ENCODE measurements at places on chromosomes 4 and X.

- no peak for DNase-seq
These were observed 17.7 kb upstream of the STX18 start for GRCh38 chr4:4559596-4559995.

DNA sequence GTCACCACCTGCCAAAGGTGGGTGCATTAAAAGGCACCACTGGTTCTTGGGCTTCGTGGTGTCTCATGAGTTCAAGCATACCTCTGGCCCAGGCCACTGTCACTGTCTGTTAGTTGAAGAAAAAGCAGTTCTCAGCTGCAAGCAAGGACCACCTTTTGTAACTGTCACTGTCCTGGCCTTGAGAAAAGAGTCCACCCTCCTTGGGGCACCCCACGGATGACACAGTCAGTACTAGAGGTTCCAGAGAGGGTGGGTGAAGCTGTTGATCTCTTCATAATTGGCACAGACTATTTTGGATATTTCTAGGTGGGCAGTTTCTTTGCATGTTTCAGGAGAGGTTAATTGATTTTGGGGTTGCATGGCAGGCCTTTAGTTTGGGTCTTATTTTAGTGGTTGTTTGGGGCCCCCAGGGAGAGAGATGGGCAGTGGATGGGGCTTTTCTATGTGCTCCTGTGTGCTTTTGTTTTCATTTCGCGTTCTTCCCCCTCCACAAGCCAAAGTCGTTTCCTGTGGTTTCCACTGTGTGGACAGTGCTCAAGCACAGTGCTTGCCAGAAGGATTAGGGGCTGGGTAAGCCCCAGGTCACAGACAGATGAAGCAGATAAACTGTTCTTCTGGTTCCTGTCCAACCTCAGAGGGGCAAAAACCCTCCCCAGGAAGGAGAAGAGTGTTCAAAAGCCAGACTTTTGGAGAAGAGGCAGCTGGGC lies 156.2 kb upstream of the PPP1R2C start:
- DNase-seq = no peak

GRCh38 chr4:112552668-112553067 lies 36.7 kb upstream of the NEUROG2 start:
- DNase-seq = peak; percentile 14

GRCh38 chr4:1989533-1990347 lies 19.0 kb downstream of the NELFA start:
- DNase-seq = no peak

- no peak for DNase-seq
These were observed 75.9 kb upstream of the ENPP6 start for GRCh38 chr4:184293552-184293951.

- peak; percentile 81 for DNase-seq
These were observed 47.8 kb upstream of the CRMP1 start for GRCh38 chr4:5940470-5941203.

GRCh38 chr4:633406-633805 lies 8.0 kb downstream of the PDE6B start:
- DNase-seq = no peak

DNA sequence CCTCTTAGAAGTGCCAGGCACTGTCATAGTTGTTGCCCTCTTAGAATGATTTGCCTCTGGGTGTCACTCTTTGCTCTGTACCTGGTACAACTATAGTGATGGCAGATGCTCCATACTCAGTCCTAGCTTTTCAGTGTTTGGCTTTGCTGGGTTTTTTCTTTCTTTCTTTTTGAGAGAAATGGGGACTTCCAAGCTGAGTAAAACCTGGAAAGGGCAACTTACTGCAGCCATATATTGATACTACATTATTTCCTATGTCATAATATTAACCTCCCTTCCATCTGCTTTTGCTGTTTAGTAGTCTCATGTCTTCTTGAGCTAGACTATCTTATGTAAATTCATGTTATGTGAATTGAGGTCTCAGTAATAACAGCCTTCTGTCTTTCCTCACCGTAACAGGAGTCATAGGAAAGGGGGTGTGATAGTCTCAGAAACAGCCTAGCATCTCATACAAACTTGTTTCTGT lies 49.0 kb downstream of the NIPAL1 start:
- DNase-seq = no peak

DNA sequence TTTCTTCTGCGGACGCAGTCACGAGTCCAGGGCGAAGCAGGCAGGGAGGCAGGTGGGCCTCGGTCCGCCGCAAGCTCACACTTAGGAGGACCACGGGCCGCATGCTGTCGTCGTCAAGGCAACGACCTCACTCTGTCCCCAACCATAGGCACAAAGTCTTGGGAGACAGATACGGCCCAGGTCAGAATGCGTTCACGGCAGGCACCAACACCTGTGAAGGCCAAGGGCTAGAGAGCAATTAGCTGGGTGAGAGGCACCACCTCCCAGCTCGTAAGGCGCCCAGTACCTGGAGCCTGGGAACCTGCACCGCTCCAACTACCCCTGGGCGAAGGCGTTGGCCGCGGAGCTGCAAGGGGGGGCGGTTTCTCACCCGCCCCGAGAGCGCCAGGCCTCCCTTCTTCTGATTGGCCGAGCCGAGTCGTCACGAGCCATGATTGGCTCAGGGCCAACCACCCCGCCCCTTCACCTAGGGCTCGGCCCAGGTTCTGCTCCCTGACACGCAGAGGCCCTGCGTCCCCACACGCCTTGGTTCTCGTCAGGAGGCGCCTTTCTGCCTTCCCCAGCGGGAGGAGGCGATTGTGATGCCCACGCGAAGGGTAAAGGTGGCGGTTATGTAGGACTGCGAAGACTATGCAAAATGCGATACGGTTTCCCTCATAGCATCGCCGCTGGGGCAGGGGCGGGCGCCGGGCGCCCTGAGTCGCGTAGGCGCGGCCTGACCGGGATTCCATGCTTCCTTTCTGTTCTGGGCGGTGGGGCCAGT lies at the start of gene CDKL2:
Gene CDKL2 (minus strand): TSS at position 355 of the 763 bp plus-strand sequence. CDS start 4,540 bp downstream, outside the sequence.
- DNase-seq = peak; percentile 83

DNA sequence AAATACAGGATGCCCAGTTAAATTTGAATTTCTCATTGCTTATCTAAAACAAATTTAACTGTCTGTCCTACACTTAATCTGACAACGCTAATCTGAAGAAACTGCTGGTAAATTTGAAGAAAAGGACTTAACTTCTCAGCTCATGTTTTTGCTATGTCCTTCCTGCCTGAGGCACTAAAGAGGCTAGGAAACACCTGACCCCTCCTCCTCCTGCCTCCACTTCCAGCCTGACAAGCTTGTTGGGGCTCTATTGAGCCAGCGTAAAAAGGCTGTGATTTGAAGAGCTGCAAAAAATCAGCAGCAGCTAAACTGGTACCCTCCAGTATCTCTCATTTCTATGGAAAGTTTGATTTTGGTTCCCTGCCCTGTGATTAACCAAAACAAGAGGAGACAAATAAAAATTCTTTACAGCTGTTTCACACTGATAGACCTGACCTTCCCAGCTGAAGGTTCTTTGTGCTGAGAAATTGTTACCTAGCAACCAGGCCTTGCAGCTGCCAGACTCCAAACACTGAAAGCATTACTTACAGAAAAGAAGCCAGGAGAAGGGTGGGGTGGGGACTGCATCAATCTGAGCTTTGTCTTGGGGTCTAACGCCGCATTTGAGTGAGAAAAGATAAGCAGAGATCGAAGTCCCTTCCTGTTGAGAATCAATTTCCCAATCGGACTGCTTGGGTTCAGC lies 35.0 kb downstream of the DCX start:
- DNase-seq = no peak

DNA sequence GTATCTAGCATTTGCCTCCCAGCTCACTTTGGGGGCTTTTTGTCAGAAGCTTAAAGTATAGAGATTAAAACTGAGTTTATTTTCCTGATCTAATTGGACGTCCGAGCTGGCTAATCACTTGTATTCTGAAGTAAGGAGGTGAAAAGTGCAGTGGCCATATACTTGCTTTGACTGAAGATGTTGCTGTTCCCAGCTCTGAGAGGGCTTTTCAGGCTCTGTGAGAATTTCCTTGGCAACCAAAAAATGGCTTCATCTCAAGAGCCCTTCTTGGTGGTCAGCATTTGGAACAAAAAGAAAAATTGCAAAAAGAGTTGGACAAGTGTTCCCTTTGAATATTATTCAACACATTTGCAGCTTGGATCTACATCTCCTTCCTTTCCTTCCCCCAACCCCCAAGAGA lies 67.0 kb downstream of the SLC4A4 start:
- no peak for DNase-seq

DNA sequence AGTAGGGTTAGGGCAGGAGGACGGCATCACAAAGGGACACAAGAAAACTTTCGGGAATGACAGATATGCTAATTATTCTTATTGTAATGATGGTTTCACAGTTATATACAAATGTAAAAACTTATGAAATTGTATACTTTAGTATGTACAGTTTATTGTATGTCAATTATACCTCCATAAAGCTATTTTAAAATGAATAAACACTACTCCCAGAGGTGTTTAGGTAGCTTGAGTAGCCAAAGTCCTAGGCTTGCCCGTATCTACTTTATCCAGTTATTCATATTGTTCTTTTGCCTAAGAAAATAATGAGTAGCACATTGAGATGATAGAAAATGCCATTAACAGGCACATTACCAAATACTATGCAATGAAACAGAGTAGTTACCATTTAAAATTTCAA lies 43.0 kb downstream of the RPS6KA6 start:
- no peak for DNase-seq

DNA sequence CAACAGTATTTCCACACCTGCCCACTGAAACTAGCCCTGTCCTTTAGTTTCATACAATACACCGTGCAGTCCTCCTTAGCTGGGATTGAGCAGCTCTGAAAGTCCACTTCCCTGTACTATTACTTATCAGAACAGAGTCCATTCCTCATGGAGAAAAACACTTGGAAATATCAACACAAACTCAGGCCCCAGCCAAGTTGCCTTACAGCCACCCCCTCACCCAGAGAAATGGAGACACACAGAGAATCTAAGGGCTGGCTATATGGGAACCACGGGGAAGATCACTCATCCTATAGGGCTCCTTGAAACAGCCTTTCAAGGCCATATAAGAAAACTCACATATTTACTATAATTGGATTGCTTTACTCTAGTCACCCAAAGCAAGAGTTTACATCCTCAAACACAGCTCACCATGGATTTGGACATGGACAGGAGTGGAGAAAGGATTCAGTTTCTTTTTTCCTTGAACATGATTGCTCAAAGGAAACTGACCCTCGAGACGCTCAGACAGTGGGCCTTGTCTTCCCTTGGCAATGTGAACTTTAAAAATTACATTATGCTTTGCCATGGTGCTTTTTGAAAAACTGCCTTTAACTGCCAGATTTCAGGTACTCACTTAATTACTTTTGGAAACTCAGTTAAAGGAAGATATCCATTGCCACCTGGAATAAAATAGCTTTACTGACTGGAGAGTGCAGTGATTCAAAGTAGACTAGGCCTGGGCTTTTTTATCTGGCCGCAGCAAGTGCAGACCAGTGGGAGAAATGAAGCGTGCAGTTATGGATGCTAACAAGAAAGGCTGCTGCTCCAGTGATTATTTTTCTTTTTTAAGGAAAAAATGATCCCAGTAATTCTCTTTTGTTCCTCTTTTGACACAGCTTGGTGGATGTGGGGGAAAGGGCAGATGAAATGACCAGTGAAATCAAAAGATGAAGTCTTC lies 1.6 kb downstream of the SCARB2 start:
- DNase-seq = no peak

- no peak for DNase-seq
These were observed 114.5 kb upstream of the ACSL4 start for GRCh38 chrX:109847257-109848187.

DNA sequence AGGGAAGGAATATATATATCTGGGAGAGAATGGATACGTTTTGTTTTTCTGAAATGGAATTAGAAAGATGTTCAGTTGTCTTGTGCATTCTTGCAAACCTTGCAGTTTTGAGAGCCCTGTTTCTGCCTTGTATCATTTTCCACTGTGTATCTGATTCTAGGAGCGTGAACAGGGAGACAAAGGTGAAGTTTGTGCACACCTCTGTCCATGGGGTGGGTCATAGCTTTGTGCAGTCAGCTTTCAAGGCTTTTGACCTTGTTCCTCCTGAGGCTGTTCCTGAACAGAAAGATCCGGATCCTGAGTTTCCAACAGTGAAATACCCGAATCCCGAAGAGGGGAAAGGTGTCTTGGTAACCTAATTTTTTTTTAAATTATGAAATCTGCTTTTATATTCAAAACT lies 17.7 kb downstream of the PGM2 start:
- no peak for DNase-seq

- peak; percentile 43 for DNase-seq
These were observed 27.8 kb downstream of the DIPK2B start for GRCh38 chrX:45172890-45173289.

DNA sequence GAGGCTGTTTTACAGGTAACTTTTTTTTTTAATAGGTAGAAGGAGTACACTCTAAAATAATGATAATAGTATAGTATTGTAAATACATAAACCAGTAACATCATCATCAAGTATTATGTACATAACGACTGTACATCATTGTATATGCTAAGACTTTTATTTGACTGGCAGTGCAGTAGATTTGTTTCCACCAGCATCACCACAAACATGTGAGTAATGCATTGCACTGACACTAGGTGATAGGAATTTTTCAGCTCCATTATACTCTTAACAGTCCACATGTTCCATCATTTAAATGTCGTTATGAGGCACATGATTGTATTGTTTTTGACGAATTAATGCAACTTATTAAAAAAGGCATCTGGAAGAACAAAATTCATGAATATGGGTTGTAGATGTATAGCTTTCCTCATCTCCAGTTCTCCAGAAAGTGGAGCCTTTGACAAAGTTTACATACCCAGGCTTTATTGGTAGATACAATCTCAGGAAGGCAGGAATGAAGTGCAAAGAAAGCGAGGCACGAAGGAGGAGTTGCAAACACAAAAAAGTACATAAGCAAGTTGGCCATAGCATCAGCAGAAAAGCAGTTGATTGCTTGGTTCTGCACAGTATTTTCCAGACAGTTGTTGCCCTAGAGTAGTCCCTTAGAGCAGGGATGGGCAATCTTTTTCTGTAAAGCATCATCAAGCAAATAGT lies 336.9 kb upstream of the NR3C2 start:
- DNase-seq = no peak

DNA sequence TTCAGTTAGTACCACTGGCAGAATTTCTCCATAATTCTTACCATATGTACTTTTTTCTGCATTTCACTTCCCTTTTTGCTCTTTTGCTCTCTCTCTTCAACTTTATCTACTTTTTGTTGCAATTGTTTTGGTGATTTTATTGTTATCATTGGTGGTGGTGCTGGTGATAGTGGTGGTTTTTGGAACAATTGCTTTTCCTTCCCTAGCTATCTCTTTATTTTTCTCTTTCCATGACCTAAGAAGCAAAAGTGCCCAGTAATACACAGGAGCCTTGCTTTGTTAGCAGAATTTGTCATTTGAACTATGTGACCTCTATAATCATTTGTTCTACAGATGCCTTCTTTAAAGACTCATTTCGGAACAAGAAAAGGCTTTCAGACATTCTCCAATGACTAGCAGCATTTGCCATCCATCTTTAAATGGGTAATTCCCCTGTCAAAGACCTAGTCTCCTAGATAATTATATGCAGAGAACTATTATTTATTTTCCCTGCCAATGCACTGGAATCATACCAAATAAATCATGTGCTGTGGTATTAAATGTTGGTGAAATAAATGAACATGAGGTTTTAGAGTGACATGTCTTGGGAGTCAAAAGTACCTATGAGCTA lies 154.5 kb downstream of the GASK1B start:
- no peak for DNase-seq

Data from SW480 (cell line).